T47D (cell line): ENCODE measurements at places on chromosomes 11 and 22.

GRCh38 chr11:19996571-19996970 lies 163.7 kb downstream of the DBX1 start:
- DNase-seq = no peak

DNA sequence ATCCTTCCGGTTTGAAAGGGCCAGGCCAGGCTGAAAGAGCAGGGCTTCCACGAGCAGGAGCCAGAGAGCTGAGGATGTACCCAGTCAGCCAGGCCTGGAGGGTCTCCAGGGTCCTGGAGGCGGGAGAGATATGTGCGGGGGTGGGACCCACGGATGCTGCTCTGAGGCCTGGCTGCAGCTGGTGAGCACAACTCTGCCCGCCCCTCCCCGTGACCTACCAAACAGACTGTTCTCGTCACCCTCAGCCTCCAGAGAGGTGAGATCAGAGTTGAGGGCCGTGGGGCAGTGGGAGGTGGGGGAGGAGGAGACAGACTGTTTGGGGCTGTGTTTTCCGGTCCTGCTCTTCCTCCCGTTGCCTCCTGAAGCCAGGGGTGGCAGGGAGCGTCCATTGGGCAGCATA lies 42.2 kb downstream of the TRIOBP start:
- DNase-seq = no peak

GRCh38 chr11:123558536-123559315 lies 95.7 kb downstream of the SCN3B start:
- DNase-seq = no peak

- peak; percentile 95 for DNase-seq
Observed at GRCh38 chr11:96272529-96273222, 70.3 kb downstream of the MAML2 start.

- no peak for DNase-seq
Observed at GRCh38 chr22:48702573-48703264, 1125.0 kb downstream of the BRD1 start.

GRCh38 chr11:64760759-64761420 lies 1.1 kb upstream of the PYGM start:
- no peak for DNase-seq

DNA sequence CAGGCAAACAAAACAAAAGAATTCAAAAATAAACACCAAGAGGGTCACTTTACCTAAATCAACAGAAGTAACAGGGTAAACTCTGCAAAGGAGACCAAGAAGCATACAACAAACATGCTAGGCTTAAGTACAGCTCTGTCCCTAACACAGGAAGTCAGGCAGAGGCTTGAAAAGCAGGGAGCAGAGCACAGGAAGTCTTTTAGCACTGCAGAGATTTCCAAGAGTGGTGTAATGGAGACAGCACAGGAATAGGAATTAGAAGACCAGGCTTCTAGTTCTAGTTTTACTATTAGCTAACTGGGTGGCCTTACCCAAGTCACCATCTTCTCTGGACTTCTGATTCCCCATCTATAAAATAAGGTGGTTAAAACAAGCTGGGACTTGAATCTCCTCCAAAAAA lies 1.9 kb downstream of the RBFOX2 start:
- DNase-seq = no peak

DNA sequence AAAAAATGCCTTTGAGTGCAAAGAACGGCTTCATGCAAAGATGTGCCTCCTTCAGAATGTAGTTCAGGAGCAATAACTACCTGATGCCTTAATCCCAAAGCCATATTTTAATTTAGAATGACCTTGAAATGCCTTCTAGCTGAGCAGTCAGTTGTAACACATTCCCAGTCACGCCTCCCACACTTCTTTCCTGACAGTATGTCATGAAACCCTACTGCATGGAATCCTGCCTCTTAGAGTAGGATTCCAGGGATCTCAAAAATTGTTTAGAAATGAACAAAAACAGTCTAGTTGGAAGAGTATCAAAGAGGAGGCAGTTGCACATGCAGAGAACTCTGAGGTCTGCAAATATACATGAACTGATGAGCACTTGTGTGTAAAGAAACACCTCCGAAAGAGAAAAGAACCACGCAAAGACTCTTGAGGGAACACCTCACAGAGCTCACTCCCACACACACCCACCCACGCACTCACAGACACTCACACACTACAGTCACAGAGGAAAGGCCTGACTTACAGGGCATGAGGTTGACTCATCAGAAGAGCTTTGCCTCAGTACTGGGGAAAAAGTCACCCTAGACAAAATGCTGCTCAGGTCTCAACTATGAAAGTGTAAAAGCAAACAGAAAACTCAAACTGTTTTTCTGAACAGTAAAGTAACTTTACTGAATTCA lies 77.4 kb downstream of the GGTLC2 start:
- no peak for DNase-seq

DNA sequence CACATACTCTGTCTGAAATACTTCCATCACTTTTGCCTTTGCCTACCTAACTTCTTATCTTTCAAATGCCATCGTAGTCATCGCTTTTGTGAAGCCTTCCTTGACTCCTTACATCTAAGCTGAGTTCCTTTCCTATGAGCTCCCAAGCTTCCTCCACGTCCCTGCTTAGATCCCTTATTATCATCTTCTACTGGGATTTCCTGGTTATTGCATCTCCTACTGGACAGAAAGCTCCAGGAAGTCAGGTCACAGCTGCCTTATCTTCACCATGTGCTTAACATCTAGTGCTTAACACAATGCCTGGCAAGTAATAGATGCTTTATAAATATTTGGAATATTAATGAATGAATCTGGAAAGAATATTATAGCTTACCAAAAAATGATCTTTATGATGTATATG lies 5.9 kb downstream of the YPEL4 start:
- no peak for DNase-seq

DNA sequence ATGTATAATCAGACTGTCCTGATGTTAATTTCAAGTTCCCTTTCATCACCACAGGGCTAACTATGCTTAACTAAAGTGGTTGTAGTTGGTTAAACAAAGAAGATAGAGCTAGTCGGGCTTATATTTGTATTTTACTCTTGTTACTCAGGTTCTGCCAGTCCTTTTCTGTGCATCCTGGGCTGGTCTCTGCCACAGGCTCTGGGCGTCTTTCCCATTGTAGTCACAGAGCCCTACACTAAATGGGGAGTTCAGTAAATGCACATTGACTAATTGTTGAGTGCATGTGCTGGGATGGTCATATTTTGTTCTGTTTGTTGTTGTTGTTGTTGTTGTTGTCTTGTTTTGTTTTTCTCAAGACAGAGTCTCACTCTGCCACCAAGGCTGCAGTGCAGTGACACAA lies 125.4 kb upstream of the PGR start:
- DNase-seq = no peak

DNA sequence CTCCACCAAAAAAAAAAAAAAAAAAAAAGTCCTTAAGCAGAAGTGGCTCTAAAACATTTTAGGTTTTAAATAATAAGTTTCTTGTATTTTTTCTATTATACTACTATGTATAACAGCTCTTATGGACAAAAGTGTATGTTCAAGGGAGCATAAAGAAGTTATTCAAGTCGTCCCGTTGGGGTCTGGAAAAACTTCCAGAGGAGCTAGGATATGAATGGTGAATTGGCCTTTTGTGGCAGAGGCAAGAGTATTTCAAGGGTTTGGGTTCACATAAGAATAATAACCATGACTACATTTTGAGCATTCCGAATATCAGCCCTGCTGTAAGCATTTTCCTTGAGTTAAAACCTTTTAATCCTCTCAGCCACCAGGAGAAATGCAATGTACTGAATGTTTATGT lies 50.6 kb upstream of the ARHGAP42 start:
- no peak for DNase-seq

- no peak for DNase-seq
Observed at GRCh38 chr11:129374081-129374992, 1.3 kb upstream of the BARX2 start.

DNA sequence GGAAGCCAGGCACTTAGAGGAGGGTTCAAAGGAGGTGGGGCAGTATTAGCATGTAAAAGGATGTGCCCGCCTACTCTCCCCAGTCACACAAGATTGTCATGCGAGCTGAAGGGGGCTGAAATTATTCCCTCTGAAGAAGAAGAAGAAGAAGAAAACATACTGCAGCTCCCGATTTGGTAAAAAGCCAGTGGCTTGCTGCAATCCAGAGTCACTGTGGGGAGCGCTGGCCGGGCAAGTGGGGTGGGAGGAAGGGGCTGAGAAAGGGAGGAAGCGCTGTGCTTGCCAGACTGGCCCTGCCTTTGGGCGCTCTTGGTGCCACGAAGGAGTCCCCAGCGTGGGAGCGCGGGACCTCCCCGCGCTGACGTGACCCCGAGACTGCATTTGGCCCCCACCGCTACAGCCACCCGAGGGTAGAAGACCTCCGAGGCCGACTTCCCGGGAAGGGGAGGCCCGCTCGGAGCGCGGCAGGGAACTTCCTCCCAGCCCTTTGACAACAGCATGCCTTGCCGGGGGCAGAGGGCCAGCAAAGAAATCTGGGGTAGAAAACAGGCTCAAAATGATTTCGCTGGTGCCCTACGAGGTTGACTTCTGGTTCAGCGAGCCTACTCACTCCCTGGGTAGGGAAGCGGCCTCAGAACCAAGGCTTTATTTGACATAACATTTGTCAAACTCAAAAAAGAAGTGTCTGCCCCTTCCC lies 906.3 kb downstream of the DLG2 start:
- no peak for DNase-seq

- DNase-seq = no peak
Observed at GRCh38 chr11:31966846-31967245, 124.0 kb upstream of the RCN1 start.

DNA sequence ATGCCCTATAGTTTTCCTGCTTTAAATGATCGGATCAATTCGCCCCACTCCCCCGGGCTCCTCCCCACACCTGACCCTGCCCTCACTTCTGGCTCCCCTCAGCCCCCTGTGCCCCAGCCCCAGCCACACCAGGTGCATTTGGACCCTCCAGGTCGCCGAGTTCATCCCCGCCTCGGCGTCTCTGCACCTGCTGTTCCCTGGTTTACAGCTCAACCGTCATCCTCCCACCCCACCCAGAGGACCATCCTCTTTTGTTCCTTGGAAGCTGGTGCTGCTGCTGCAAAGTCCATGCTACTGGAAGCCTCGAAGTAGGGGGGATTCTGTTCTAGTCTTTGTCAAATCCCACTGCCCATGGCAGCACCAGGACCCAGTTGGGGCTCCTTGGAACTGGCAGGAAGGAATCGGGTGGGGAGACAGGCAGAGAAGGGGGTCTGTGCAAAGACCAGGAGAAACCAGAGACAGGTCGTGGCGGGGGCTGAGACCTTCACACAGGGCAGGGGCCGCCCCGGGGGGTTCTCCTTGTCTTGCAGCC lies 4.5 kb upstream of the MUC5B start:
- DNase-seq = no peak

DNA sequence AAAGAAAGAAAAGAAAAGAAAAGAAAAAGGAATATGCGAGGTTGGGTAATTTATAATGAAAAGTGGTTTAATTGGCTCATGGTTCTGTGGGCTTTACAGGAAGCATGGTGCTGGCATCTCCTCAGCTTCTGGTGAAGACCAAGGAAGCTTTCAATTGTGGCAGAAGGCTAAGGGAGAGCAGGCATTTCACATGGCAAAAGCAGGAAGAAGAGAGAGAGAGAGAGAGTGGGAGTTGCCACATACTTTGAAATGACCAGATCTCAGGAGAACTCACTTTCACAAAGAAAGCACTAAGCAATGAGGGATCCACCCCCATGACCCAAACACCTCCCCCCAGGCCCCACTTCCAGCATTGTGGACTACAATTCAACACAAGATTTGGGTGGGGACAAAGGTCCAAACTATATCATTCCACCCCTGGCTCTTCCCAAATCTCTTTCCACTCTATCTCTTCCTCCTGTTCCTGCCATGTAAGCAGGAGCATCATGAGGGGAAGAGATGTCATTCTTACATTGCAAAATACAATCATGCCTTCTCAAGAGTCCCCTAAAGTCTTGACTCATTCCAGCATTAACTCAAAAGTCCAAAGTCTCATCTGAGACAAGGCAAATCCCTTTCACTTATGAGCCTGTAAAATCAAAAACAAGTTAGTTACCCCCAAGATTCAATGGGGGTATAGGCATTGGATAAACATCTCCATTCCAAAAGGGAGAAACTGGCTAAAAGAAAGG lies 38.9 kb downstream of the LINC01488 start:
- DNase-seq = no peak

DNA sequence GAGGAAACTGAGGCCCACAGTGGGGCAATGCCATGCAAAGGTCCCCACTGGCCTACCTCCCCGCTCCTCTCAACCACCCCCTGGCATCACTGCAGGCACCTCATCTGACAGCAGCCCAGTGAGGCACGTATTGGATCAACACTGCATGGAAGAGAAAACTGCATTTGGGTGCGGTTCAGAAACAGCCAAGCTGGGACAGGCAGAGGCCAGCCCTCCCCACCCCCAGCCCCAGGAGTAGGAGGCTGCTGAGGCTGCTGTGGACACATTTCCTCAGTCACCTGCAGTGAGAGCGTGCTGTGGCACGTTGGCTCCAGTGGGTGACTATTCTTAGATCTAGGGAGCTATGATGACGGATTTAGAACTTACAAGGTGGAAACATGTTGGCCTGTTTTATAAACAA lies 63.7 kb downstream of the KCNC1 start:
- DNase-seq = no peak

- peak; percentile 88 for DNase-seq
Observed at GRCh38 chr22:46377525-46378425, 42.3 kb downstream of the TRMU start.

GRCh38 chr11:104649002-104649401 lies 249.3 kb downstream of the CASP12 start:
- no peak for DNase-seq

- no peak for DNase-seq
Observed at GRCh38 chr11:19680829-19681368, 31.7 kb upstream of the NAV2 start.

DNA sequence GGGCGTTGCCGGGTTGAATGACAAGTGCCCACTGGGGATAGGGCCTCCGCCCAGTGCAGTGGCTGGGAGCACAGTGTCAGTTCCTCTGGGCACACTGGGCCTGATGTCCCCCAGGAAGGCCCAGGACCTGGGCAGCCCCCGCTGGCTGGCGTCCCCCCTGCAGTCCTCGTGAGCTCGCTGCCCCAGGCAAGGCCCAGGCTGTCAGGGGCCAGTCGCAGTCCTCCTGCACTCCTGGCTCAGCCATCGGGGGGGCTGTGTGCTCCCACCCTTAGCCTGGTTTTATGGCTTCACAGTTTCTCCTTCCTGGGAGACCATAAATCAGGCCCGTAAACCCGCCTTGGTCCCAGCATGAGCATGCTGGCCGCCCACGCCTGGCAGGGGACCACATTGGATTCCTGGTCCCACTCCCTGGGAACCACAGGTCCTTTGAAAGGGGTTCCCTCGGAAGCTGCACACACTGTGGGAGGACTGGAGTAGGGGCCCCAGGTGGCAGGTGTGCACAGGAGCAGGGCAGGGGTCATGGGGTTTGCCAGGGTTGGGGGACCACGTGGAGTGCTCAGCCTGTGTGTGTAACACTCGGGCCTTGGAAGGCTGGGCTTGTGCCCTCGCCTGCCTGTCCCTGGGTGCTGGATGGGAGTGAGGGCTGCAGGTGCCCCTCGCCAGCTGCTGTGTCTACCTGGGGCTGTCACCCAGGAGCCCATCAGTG lies 113.6 kb downstream of the KCNQ1OT1 start:
- no peak for DNase-seq

DNA sequence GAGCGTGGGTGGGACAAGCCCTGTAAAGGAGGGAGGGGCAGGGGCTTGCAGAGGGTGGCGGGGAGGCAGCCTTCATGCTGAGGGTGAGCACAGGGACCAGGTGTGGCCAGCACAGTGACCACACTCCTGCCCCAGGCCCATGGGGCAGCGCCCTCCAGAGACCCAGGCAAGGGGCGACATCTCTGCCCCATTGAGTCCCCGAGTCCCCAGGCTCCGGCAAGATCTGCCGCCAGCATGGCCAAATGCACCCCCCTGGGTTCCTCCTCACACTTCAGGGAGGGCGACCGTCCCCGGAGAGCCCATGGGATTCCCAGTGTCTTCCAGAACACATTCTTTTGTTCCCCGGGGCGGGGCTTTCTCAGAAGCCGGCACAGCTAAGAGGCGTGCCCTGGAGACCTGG lies 362.5 kb downstream of the TBC1D22A start:
- no peak for DNase-seq
